ENCODE measurements at places on chromosomes 6 and 20.
A peak's percentile ranks its signal among the peaks of the same experiment; 100 is the strongest.

GRCh38 chr6:162603231-162604015 is 124.1 kb downstream of the PRKN start:
- H3K4me1 ChIP-seq = no peaks in the 10 kb centered on the region
- no peak overlapping the region for H3K27ac ChIP-seq
- DNase-seq = no peak
- no peak overlapping the region for H3K4me3 ChIP-seq

DNA sequence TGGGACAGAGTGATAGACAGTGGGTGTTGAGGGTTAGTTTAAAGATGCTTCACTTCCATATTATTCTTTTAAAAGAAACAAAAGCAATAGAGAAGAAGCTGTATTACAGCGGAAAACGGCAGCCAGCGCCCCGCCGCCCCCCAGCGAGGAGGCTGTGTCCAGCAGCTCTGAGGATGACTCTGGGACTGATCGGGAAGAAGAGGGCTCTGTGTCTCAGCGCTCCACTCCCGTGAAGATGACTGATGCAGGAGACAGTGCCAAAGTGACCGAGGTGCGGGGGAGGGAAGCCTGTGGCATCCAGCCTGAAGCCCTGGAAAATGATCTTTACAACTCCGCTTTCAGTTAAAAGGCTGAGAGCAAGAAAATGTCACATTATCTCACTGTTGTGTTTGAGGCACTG is 100.2 kb downstream of the FIG4 start:
- H3K4me3 ChIP-seq = no peak overlapping the region
- H3K27ac ChIP-seq = no peak overlapping the region
- H3K4me1 ChIP-seq = no peaks in the 10 kb centered on the region
- no peaks in the 10 kb centered on the region for H3K27me3 ChIP-seq
- DNase-seq = no peak
- peaks cover 9% of the 10 kb centered on the region for H3K36me3 ChIP-seq

GRCh38 chr6:151807513-151808370 is at the start of gene ESR1:
ESR1 (plus strand) TSS chr6:151807682; CDS start chr6:151807913, 231 bp downstream.
- peaks cover 7% of the 10 kb centered on the region for H3K4me1 ChIP-seq
- peak within 1 kb of the TSS; percentile 50 for H3K4me3 ChIP-seq
- no peak within 1 kb of the TSS for H3K27ac ChIP-seq
- no peak for DNase-seq
- H3K27me3 ChIP-seq = peaks cover 69% of the 10 kb centered on the region
- no peaks in the 10 kb centered on the region for H3K36me3 ChIP-seq

- H3K4me3 ChIP-seq = no peak overlapping the region
- no peak for DNase-seq
- peaks cover 23% of the 10 kb centered on the region for H3K4me1 ChIP-seq
Measured at GRCh38 chr6:71292001-71292400, 3.4 kb downstream of the OGFRL1 start.

DNA sequence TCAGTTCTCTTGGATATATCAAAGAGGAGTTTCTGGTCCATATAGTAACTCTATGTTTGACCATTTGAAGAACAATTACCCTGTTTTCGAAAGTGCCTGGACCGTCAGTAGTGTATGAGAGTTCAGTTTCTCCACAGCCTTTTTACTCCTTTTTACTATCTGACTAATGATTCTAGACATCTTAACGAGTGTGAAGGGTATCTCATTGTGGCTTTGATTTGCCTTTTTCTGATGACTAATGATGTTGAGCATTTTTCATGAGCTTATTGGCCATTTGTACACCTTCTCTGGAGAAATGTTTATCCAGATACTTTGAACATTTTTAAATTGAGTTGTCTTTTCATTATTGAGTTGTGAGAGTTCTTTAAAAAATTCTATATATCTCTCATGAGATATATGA is 114.9 kb upstream of the ATXN1 start:
- H3K4me1 ChIP-seq = no peaks in the 10 kb centered on the region
- peaks cover 53% of the 10 kb centered on the region for H3K27me3 ChIP-seq
- H3K36me3 ChIP-seq = no peaks in the 10 kb centered on the region
- H3K4me3 ChIP-seq = no peak overlapping the region
- no peak for DNase-seq

- H3K27me3 ChIP-seq = no peaks in the 10 kb centered on the region
- no peaks in the 10 kb centered on the region for H3K4me1 ChIP-seq
- no peak overlapping the region for H3K4me3 ChIP-seq
- no peak for DNase-seq
- no peak overlapping the region for H3K27ac ChIP-seq
- H3K36me3 ChIP-seq = no peaks in the 10 kb centered on the region
Measured at GRCh38 chr6:79922018-79922417, 25.3 kb downstream of the ELOVL4 start.

DNA sequence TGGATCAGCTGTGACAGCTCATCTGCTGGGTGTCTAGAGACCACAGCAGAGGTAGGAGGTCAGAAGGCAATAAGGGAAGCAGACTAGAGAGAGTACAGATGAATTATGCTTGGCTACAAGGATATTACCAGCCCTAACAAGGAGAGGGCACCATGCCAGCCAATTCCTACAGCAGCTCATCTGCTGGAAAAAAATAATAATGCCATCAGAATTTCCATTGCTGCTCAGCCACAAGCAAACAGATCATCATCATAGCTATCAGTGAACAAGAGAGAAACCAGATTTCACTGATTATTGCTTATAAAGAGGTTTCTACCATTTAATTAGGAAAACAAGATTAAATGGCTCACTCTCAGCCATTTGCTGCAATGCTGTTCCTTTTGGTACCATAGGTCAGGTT is 66.5 kb downstream of the PSMG4 start:
- H3K4me1 ChIP-seq = no peaks in the 10 kb centered on the region
- DNase-seq = no peak
- no peak overlapping the region for H3K4me3 ChIP-seq
- peaks cover 5% of the 10 kb centered on the region for H3K27me3 ChIP-seq
- no peaks in the 10 kb centered on the region for H3K36me3 ChIP-seq
- no peak overlapping the region for H3K27ac ChIP-seq

DNA sequence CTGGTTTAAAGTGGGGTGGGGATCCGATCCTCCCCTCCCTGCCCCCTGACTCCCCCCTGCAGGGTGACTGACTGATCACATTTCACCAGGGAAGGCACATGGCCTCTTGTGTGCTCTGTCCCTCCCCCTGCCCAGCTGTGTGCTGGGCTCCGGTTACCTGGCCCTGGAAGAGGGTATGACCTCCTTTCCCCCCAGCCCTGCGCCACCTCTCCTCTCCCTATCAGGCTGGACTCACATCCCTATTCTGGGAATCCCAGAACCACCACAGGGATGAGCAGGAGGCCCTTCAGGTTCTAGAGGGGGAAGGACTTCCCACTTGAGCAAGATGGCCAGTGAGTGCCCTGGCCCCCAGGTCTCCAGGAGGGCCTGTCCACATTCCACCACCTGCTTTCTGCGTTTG is 2.1 kb upstream of the IP6K3 start:
- no peak for DNase-seq
- no peaks in the 10 kb centered on the region for H3K4me1 ChIP-seq
- H3K27ac ChIP-seq = no peak overlapping the region

DNA sequence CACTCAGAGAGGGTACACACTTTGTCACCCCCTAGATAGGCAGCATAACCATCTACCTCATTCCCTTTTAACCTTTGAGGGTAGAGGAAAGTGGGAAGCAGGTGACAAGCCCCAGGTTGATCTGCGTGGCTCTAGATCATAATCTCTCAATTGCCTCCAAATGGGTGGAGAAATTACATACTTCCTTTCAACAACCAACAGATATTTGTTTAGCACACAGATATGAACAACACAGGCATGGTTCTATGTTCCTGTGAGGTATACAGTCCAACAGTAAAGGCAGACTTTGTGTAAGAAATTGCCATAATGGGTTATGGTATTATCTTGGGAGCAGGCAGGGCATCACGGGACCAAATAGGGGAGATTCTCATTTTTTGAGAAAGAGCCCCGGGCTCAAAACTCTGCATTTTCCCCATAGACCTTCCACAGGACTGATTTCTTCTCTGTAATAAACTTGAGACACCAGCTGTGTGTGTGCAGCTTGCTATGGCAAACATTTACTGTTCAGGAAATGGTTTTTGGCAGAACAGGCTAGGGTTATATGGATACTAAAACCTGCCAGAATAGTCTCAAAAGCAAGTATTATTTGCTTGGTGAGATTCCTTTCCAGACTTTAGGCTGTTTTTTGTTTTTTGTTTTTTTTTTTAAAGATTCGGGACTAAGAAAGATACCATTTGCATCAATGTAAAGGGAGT is 126.2 kb downstream of the CD164 start:
- H3K36me3 ChIP-seq = no peaks in the 10 kb centered on the region
- H3K4me3 ChIP-seq = no peak overlapping the region
- peaks cover 8% of the 10 kb centered on the region for H3K4me1 ChIP-seq
- H3K27me3 ChIP-seq = peaks cover 3% of the 10 kb centered on the region
- H3K27ac ChIP-seq = no peak overlapping the region

GRCh38 chr6:14876778-14877613 is 368.9 kb upstream of the JARID2 start:
- peaks cover 43% of the 10 kb centered on the region for H3K4me1 ChIP-seq
- peaks cover 3% of the 10 kb centered on the region for H3K27me3 ChIP-seq
- peak overlapping the region; percentile 68 for H3K4me3 ChIP-seq
- DNase-seq = peak; percentile 70
- peak overlapping the region; percentile 71 for H3K27ac ChIP-seq

GRCh38 chr6:106273087-106273486 is 52.5 kb downstream of the ATG5 start:
- no peak for DNase-seq
- H3K4me1 ChIP-seq = peaks cover 16% of the 10 kb centered on the region
- no peaks in the 10 kb centered on the region for H3K27me3 ChIP-seq
- peaks cover 16% of the 10 kb centered on the region for H3K36me3 ChIP-seq

DNA sequence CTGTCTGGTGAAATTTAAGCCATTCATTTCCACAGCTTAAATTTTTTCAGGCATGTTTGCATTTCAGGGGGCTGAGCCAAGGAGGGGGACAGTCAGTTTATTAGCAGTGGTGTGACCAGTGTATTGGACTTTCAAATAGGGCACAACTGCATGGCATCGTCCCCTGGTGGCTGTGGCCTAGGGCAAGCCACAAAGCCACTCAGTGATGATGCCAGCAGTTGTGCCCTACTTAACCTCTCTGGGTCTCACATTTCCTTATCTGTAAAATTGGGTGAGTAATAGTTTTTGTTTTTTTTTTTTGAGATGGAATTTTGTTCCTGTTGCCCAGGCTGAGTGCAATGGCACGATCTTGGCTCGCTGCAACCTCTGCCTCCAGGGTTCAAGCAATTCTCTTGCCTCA is 48.0 kb downstream of the CDC5L start:
- no peak overlapping the region for H3K4me3 ChIP-seq
- no peak overlapping the region for H3K27ac ChIP-seq
- H3K36me3 ChIP-seq = peaks cover 44% of the 10 kb centered on the region

GRCh38 chr6:104699593-104700329 is 160.0 kb downstream of the HACE1 start:
- H3K36me3 ChIP-seq = peaks cover 3% of the 10 kb centered on the region
- H3K27me3 ChIP-seq = no peaks in the 10 kb centered on the region
- H3K27ac ChIP-seq = no peak overlapping the region
- H3K4me1 ChIP-seq = peaks cover 31% of the 10 kb centered on the region
- no peak for DNase-seq

GRCh38 chr6:29723666-29724588 is 693 bp downstream of the HLA-F start:
- peak overlapping the region; percentile 92 for H3K4me3 ChIP-seq
- H3K27ac ChIP-seq = peak overlapping the region; percentile 85
- H3K4me1 ChIP-seq = peaks cover 39% of the 10 kb centered on the region
- H3K36me3 ChIP-seq = peaks cover 48% of the 10 kb centered on the region
- H3K27me3 ChIP-seq = no peaks in the 10 kb centered on the region
- peak; percentile 56 for DNase-seq

DNA sequence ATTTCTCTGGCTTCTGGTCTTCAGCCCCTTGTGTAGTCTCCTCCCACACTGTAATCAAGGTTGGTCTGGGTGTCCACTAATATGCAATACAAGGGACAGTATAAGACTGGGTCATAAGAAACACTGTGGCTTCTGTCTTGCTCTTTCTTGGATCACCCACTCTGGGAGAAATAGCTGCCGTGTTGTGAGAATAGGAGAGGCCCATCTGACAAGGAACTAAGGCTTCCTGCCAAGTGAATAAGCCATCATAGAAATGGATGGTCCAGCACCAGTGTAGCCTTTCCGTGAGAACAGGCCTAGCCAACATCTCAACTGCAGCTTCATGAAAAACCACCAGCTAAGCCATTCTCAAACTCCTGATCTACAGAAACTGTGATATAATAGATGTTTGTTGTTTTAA is 23.3 kb downstream of the BAG2 start:
- H3K27ac ChIP-seq = no peak overlapping the region
- H3K27me3 ChIP-seq = no peaks in the 10 kb centered on the region
- no peak overlapping the region for H3K4me3 ChIP-seq
- H3K4me1 ChIP-seq = no peaks in the 10 kb centered on the region
- DNase-seq = no peak

DNA sequence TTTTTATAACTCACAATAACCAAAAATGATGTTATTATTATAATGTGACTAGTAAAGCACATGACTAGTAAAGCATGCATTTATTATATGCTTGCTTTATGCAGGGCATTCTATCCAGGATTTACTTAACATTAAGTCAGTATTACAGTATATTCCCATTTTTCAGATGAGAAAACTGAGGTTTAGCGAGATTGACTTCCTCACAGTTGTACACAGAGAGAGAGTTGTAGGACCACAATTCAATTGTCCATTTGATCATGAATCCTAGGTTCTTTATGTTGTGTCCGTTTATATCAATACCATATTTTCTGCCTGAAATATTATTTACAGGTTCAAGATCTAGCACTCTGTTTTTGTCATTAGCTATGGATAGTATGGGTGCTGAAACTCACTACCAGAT is 301.5 kb downstream of the PRL start:
- H3K36me3 ChIP-seq = no peaks in the 10 kb centered on the region
- no peak overlapping the region for H3K4me3 ChIP-seq
- H3K27me3 ChIP-seq = peaks cover 6% of the 10 kb centered on the region
- H3K4me1 ChIP-seq = peaks cover 27% of the 10 kb centered on the region

DNA sequence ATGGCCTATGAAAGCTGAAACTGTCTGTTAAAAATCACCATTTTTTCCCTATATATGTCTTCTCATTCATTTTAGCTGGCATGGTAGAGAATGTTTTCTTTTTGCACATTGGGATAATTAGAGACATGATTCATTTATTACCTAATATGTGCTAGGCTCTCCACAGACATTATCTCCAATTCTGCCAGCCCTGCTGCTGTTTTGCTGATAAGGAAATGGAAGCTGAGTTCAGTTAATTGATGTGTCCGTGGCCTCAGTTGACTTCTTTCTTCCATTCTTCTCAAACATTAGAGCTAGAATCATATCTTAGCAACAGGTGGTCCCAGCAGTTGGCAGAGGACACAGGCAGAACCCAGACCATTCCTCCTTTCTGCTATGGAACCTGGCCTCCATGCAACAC is 644.1 kb upstream of the CITED2 start:
- no peaks in the 10 kb centered on the region for H3K4me1 ChIP-seq
- no peak overlapping the region for H3K4me3 ChIP-seq
- no peak overlapping the region for H3K27ac ChIP-seq
- H3K36me3 ChIP-seq = no peaks in the 10 kb centered on the region
- no peaks in the 10 kb centered on the region for H3K27me3 ChIP-seq
- no peak for DNase-seq

Data from T-helper 2 cell treated with Interferon-gamma antibody and Interleukin-4, amounts not matched to agents 5 μg/mL and 100 μg/mL, for 36 hours (primary cell).